HuH-7 (cell line): ENCODE measurements at places on chromosomes 2 and 18.

- DNase-seq = no peak
Measured at GRCh38 chr18:58362027-58362575, 266.8 kb downstream of the ALPK2 start.

DNA sequence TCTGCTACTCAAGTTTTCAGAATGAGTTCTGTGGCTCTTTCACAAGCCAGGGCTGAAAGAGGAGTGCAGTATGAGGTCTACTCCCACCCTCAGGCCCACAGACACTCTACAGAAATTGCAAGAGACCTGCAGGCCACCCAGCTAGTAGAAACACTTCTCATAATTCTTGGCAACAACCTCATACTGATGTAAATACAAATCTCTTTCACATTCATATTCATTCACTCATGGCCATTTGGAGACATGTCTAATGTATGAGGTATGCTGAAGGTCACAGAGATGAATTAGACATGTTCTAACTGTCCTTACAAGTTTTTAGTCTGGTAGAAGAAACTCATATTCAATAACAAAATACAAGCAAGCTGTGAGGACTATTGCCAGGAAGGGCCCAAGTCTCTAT lies 83.8 kb upstream of the KLHL29 start:
- no peak for DNase-seq

- DNase-seq = no peak
Measured at GRCh38 chr2:130354139-130354428, 1.8 kb upstream of the PTPN18 start.

- no peak for DNase-seq
Measured at GRCh38 chr18:670522-670921, 13.1 kb downstream of the TYMS start.

DNA sequence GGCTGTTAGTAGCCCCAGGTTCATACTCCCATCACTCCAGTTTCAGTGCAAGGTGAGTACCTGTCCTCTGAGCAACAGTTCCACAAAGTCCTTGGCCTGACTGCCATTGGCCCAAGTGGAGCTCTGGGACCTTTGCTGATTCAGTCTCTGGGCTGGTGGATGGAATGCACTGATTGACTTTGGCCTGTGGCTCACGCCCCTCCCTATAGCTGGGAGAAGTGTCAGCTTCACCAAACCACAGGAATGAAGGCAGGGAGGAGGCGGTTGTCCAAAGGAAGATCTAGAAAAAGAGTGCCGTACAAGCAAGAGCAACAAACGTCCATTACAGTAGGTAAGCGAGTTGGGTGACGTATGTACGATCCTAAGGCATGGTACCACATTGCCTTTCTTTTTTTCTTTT lies 34.0 kb downstream of the QPCT start:
- no peak for DNase-seq

- DNase-seq = no peak
Measured at GRCh38 chr2:176122052-176122682, 352 bp upstream of the HOXD9 start.

DNA sequence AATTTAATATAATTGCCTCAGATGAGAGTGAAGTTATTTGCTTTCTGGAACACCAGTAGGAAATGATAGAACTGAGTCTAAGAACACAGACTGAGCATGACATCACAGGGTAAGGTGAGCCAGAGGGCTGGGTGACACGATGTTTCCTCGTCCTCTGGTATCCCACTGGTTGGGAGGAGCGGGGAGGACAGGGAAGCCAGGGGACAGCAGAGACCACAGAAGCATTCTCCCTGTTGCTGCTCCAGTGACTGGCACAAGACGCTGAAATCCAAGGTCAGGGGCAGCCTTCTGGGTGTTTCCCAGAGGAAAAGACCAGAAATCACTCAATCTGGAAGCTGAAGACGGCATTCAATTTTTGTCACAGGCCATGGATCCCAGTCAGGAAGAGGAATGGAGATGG lies 363.4 kb upstream of the SOX11 start:
- DNase-seq = no peak

DNA sequence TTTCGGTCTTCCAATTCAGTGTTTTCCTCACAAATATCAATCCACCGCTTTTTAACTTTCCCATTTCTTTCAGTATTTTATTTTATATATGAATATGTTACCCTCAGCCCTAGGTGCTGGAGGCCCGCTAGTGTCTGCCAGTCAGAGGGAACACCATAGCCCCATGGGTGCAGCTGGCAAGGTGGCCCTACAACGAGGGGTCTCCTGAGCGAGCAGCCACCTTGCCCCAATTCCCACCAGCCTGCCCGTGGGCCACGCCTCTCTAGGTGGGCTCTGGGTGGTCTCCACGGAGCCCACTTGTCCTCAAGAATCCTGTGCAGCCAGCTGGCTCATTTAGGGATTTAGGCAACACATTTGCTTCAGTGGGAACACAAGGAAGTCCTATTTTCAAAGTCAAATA lies 72.5 kb upstream of the RGPD5 start:
- DNase-seq = no peak

- DNase-seq = no peak
Measured at GRCh38 chr18:54813977-54814565, 14.2 kb upstream of the RAB27B start.

DNA sequence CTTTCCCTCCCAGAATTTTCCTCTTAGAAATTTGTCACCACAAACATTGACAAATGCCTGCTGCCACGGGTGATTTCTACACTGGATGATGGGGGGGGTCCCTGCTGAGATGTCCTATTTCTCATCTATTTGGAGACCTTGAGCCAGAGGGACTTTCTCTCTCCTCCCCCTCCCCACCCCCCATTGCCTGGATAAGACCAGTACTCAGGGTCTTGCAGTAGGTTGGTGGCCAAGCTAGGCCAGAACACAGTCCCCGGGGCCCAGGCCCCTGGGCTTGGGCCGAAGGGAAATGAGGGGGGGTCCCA lies 560 bp upstream of the DUSP2 start:
- DNase-seq = no peak

DNA sequence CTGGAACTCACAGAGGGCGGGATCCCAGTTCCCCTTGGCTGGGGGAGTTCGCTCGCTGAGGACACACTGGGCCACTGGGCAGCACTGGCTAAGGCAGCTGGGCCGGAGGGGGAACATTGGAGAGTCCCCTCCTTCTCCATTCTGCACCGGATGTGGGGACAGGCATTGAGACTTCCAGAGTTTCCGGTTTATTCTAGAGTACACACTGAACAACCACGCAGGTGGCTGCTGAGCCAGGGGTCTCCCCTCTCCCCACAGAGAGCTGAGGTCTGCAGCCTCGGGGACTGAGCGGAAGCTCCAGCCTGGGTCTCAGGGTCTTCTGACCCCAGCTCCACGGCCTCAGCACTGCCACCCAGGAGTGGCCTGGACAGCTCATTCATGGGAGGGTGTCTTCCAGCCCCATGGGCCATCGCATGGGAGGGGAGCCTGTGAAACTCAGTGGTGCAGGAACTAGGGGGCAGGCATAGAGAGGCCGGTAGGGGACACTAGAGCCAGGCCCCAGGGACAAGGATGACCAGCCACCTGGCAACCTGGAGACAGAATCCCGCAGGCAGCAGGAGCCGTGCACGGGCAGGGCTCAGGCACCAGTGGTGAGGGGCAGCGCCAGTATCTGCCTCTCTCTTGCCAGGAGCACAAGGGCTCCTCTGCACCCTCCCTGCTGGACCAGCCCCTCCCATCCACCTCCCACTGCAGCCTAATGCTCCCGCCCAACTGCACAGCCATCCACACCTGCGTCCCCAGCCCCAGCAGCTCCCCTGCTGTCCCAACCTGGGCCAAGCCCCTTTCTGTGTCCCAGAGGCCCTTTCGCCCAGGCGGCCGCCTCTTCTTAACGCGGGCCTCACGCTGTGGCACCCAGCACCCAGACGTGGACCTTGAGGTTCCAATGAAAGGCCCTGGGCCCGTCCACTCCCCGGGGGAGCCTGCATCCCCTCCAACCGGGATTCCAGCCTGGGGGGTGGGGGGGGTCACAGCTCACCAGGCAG lies 45.1 kb upstream of the GPC1 start:
- DNase-seq = no peak

DNA sequence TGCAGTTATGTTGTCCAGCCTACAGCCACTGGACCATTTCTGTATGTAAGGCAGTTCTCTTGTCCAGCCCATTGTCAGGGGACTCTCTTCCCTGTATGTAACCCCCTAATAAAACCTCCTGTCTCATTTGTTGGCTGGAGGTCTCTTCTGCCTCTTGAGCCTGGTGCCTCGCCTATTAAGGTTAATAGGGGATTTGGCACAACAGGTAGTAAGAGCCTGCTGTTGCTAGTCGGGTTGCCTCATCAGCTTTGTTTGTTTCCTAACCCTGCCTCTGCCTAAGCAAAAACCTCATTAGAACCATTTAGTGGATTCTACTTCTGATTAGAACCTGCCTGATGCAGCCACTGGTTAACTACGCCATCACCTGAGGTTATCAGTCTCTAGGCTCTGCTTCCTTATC lies 62.2 kb upstream of the STPG4 start:
- no peak for DNase-seq

DNA sequence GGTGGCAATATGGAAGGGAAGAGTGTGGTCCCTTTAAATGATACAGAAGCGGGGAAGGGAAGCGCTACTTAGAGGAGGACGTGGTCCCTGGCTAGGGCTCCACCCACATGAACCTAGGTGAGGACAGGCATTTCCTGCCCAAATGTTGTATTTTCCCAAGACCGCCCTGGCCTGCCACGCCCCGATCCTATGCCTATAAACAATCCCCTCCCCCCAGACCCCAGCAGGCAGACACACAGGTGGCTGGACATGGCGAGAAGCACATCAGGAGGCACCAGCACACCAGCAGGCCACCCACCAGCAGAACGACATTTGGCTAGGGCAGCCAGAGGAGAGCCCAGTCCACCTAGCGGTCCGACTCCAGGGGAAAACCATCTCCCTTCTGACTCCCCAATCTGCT lies 47.2 kb downstream of the METTL8 start:
- no peak for DNase-seq

DNA sequence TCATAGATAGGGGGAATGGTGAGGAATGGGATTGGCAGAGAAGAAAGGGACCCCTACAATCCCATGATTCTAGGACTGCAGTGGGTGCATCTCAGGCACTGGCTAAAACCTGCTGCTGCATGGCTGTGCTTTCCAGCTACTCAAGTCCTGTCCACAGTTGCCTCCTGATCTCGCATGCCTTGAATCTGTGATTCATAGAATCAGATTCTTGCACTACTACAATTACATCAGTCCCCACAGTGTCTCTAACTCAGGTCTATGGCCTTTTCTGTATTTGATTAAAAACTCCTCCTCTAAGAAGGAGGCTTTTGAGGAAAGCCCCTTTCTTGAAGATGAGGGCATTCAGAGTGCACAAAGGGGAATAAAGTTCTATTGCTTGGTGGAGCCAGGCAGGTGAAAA lies 117.4 kb downstream of the LRATD1 start:
- DNase-seq = no peak

GRCh38 chr2:104788742-104789455 lies 65.0 kb upstream of the POU3F3 start:
- no peak for DNase-seq

DNA sequence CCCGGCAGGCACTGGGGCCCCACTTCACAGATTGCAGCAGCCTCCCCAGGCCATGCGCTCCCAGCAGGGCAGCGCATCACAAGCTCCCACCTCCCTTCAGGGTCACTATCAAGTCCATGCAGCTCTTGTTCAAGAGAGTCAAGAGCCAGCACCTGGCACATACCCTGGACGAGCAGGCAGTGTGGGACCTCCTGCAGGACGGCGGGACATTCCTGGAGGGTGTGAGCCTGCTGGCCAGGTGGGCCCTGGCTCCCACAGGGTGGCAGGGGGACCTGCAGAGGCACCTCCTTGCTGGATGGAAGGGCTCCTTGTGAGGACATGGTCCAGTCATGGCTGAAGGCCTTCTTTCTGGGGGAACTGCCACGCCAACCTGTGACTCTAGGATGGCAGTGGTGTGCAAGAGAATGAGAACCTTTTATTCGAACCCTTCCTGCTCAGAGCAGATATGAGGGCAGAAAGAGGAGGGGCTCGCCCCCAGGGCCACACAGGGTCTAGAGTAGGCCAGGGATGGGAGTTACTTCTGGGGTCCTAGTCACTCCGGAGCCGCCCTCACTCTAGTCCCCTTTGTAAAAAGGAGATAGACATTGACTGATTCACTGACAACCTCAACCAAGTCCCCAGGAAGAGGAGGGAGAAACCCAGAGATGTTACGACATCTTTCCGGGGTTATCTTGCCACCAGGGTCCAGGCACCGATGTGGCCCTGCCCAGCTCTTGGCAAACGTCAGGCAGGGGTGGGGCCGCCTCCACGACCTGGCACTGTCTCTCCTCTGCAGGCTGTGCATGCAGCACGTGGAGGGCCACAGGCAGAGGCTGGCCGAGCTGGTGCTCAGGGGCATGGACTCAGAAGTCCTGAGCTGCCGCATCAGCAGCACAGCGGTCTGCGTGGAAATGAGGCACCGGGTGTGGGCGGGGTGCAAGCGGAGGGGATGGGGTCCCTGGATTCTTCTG lies 31.3 kb downstream of the HJURP start:
- peak; percentile 47 for DNase-seq

- DNase-seq = no peak
Measured at GRCh38 chr18:12492907-12493306, 85.2 kb downstream of the PRELID3A start.

GRCh38 chr18:77099485-77100370 lies 32.9 kb downstream of the MBP start:
- DNase-seq = no peak

DNA sequence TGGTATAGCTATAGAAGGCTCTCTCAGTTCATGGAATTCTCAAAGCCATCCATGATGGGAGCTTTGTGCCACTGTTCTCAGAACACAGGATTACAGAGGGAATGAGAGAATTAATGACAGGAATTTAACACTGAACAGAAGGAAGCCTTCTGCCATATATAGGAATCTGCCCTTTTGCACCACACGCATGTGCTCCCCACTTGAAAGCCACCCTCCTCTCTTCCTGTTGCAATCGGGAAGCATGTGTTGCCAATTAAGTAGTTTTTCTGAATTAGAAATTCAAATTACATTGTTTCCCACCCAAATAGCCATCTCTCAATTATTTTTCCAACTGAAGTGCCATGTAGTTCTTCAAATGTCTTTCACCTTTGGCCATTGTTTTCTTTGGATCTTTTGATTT lies 71.3 kb downstream of the C1D start:
- no peak for DNase-seq

GRCh38 chr2:240060977-240061591 lies 7.8 kb upstream of the OR6B3 start:
- peak; percentile 30 for DNase-seq

DNA sequence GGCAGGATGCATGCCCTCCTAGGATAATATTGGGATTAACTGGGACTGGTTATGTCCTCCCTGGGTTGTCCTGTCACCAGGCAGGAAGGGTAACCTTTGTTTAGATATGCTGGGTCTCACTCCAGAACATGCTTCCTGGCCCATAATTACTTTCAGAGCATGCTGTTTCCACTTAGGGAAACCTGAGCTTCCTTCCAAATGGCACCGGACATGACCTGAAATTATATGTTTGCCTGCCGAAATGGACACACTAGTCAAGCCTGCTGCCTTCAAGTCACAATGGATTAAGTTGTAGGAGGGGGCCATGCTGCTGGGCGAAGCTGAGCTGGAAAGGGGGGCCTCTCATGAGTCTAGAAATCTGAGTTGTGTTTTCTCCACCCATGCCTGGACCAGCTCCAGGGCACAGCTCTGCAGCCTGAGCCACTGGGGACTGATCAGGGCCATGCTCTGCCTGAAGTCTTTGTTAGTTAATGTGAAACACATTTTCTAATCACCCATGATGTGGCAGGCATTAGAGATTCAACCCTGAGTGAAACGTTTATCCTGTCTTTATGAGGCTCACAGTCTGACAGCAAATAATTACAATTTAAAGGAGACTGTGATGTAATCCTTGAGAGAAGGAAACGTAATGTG lies 273.3 kb downstream of the TNS1 start:
- no peak for DNase-seq

GRCh38 chr18:56982766-56983165 lies 164.1 kb upstream of the BOD1L2 start:
- DNase-seq = no peak

- peak; percentile 85 for DNase-seq
Measured at GRCh38 chr2:113977660-113978523, 88.0 kb downstream of the ACTR3 start.
